ENCODE measurements at places on chromosomes 12 and 14.
A peak's percentile ranks its signal among the peaks of the same experiment; 100 is the strongest.

GRCh38 chr12:54452628-54453027 lies 20.8 kb downstream of the GTSF1 start:
- DNase-seq, result no peak

GRCh38 chr12:85356596-85357385 lies 76.8 kb downstream of the ALX1 start:
- no peak for DNase-seq

DNA sequence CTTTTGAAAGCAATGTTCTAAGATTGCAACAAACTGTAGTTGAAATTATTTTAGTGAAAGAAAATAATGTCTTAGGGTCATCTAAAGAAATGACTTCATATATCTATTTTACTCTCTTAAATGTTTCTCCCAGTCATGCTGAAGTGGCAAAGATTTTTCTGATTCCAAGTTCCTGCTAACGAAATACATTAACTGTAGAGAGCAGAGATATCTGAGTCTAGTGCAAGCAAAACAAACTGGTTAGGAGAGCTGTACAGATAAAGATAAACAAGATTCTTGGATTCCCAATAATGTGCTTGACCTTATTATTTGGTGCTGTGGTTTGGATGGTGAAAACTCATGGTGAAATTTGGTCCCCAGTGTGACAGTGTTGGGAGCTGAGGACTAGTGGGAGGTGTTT lies 199.9 kb upstream of the PWP1 start:
- DNase-seq, result no peak

GRCh38 chr12:74292351-74293194 lies 245.1 kb upstream of the ATXN7L3B start:
- DNase-seq, result no peak

DNA sequence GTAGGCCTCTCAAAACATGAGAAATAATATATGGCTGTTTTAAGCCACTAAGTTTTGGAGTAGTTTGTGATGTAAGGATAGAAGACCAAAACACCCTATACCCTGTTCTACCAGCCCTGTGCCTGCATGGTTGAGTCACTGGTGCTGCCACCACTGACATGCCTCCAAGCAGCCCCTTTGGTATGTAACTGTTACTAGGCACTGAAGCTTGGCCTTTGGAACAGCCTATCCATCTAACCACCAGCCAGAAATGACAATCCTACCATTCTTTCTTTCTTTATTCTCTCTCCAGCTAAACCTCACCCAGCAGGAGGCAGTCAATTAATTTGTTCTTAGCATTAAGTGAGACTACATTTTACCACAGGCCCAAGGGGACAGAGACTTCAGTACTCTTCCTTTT lies 240.3 kb downstream of the MSRB3 start:
- DNase-seq, result no peak

DNA sequence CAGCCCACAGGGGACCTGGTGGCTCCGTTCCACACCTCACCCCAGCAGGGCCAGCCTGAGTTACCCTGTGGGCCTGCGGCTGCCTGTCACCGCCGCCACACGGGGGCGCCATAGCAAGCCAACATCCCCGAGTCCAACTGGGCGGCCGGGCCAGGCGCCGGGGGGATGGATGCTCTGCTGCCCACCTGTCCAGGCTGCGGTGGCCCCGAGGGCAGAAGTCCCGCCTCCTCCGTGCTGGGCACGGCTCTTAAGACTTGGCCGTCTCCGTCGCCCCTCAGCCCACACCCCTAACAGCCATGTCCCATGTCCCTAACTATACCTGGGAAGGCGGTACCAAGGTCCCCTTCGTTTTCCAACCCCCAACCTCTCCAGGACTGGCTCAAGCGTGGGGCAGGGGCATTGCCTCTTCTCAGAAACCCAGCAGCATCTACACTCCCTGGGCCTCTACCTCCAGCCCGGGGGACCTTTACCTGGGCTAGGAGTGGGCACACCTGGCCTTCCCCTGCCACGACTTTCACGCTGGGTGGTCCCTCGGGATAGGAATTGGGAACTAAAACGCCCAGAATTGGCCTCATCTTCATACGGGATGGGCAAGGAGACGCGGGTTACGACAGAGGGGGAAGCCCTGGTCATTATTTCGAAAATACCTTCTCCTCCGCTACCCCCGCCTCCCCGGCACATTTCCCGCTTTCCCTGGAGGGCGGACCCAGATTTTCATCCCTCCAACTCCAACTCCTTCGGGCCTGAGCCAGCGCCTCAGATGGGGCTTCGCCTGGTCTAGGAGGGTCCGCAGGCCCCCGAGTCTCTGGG lies 1.1 kb upstream of the CYP46A1 start:
- peak; percentile 70 for DNase-seq

GRCh38 chr14:96095581-96096476 lies 56.7 kb downstream of the C14orf132 start:
- DNase-seq, result no peak

GRCh38 chr12:50296554-50296953 lies 13.2 kb upstream of the LIMA1 start:
- DNase-seq, result no peak

GRCh38 chr12:122835750-122836026 lies 431 bp downstream of the HIP1R start:
- no peak for DNase-seq

DNA sequence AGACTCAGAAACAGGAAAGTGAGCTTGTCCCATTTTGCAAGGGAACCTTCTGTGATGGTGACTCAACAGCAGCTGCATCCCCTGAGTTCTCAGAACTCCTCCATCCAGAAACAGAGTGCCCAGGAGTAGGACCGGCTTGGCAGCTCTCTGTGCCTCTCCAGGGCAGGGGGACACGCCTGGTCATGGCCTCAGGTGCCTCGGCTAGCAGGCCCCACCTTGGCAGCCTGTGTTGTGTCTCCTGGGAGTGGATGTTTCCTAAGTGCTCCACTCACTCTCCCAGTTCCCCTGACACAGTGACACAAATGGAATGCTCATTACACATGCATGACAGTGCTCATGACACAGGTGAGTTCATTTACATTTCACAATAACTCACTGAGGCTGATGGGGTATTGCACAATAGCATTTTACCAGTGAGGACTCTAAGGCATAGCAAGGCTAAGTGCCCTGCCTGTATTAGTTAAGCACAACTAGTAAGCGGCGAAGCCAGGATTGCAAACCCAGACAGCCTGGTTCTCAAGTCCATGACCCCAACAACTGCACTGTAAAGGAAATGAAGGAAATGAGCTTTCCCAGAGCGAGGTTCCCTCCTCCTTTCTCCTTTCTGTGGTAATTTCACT lies 47.4 kb downstream of the CALM1 start:
- no peak for DNase-seq

DNA sequence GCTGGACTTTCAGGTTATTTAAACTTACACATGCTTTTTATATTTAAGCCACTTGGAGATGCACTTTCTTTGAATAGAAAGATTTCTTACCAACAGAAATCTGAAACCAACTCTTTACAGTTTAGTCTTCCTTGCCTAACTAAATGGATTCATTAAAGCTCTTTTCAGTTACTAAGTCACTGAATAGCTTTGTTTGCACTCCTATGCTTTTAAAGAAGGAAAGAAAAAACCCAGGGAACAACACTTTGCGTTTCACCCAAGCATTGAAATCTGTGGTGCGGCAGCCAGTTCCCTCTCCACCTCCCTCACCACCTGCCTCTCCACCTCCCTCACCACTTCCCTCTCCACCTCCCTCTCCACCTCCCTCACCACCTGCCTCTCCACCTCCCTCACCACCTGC lies 70.3 kb downstream of the RIMBP2 start:
- DNase-seq, result no peak

- DNase-seq, result peak; percentile 19
Observed at GRCh38 chr14:53716578-53716977, 240.0 kb downstream of the BMP4 start.

GRCh38 chr14:24162093-24162492 lies 1.0 kb downstream of the IRF9 start:
- no peak for DNase-seq

DNA sequence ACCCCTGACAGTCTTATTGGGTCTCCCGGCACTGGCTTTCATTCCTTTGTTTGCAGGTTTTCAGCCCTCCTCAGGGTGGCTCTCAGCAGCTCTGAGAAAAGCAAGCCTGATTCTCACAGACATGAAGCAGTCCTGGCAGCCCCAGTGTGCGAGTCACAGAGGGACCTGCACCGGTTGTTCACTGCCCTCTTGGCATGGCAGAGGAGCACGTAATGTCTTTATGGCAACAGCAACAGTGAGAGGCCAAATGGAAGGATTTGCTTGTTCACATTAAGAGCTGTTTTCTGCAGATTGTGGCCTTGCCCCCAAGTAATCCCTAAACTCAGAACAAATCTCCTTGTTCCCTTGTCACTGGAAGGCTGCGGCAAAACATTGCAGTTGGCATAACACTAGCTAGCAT lies 3.4 kb downstream of the KCNA5 start:
- DNase-seq, result peak; percentile 29

- DNase-seq, result no peak
Observed at GRCh38 chr12:3262470-3262869, 185.3 kb downstream of the TSPAN9 start.

GRCh38 chr12:9758119-9758518 lies 2.6 kb downstream of the CD69 start:
- no peak for DNase-seq

DNA sequence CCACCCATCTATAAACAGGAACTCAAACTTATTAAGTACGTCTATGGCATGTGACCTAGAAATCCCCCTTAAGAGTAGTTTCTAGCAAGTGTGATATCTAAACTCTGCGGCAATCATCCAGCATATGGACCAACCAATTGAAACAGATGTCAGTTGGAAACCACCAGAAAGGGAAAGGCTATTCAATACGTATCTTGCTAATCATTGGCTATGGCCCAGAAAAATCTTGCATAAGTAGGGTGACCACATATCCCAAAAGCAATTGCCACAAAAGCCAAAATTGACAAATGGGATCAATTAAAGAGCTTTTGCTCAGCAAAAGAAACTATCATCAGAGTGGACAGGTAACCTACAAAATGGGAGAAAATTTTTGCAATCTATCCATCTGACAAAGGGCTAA lies 24.2 kb downstream of the SYNJ2BP start:
- DNase-seq, result no peak

- no peak for DNase-seq
Observed at GRCh38 chr12:75212072-75212471, 2.4 kb upstream of the KCNC2 start.

- no peak for DNase-seq
Observed at GRCh38 chr12:40099423-40099853, 6.4 kb downstream of the SLC2A13 start.

DNA sequence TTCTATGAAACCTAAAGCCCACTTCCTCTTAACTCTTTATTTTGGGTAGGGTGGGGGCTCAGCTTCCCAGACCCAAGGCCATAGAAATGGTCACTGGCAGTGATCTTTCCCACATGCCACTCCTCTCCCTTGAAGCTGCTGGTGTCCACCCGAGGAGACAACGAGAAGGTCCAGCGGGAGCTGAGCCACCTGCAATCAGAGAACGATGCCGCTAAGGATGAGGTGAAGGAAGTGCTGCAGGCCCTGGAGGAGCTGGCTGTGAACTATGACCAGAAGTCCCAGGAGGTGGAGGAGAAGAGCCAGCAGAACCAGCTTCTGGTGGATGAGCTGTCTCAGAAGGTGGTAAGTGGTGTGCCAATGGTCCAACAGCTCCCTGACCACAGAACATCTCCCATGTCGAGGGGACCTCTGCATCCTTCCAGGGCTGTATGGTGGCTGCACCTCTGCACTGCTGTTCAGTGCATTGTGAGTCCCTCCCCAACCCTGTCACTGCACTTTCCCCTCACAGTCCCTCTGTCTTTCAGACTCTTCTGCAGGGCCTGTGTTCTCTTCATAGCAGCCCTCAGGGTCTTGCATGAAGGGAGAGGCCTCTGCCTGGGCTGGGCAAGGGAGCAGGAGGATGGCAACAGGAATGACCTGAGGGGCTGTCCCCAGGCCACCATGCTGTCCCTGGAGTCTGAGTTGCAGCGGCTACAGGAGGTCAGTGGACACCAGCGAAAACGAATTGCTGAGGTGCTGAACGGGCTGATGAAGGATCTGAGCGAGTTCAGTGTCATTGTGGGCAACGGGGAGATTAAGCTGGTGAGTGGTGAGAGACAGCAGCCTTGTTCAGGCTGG lies 18.8 kb upstream of the PIP4K2C start:
- no peak for DNase-seq

DNA sequence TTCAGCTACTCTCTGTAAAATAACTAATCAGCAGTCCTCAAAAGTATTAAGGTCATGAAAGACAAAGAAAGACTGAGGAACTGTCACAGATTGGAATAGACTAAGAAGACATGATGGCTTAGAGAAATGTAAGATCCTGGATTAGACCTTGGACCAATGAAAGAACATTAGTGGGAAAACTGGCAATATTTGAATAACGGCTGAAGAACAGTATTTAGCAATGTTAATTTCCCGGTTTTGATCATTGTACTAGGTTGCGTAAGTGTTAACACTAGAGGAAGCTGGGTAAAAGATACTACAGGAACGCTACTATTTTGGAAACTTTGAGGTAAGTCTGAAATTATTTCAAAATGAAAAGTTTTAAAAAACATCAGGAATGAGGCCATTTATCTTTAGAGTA lies 98.8 kb upstream of the RESF1 start:
- DNase-seq, result no peak

DNA sequence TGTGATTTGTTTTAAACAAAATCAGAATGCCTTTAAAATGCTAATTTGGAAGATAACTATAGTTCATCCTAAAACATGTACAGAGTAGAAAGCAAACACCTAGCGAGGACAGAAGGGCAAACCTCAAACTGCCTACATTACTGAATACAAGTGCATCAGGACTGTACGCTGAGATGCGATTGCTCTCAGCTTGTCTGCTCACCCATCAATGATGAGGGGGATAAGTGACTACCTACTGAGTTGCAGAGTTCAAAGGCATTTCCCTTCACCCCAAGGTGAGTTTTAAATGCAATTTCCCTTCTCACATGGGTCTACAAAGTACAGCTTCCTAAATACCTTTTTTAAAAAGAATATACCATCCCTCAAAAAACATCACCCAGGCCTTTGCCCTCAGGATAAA lies 52.9 kb downstream of the PHLDA1 start:
- DNase-seq, result no peak

GRCh38 chr12:6852651-6853354 lies 853 bp downstream of the USP5 start:
- no peak for DNase-seq

DNA sequence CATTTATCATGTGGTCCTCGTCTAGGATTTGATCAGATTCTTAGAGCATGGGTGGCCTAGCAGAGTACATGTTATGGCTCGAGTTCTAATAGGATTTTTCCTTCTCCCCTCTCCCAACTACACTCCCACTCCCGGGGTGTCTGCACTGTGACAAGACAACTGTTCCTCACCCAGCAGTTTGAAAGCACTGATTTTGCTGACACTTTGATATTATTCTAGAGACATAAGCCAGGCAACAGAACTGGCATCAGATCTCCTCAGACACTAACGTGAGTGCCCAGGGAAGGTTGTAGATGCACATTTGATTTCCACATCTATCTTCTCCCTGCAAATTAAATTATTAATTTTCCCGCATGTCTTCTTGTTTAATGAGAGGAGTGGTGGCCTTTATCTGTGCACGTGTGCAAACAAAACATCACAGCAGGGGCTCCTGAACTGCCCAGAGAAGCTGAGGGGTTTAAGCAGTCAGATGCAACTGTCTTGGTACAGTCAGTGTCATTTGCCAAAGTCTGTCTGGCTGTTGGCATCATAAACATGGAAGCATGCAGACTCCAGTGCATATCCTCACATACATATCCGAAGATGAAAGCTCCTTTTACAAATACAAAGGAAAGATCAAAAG lies 491.8 kb downstream of the NPAS3 start:
- no peak for DNase-seq

All from hindlimb muscle (tissue), 1 donor.